ENCODE measurements at places on chromosomes 1 and 21. TPM values are rescaled to one million over a fixed set of nuclear protein-coding genes. Genes with fewer than 3 reads are reported as not detected.

GRCh38 chr1:9293241-9293532 is 493 bp downstream of the SPSB1 start:
- peaks cover 19% of the 10 kb centered on the region for H3K36me3 ChIP-seq
- H3K27ac ChIP-seq, result no peak overlapping the region
- no peaks in the 10 kb centered on the region for H3K27me3 ChIP-seq
- H3K4me1 ChIP-seq, result peaks cover 25% of the 10 kb centered on the region

DNA sequence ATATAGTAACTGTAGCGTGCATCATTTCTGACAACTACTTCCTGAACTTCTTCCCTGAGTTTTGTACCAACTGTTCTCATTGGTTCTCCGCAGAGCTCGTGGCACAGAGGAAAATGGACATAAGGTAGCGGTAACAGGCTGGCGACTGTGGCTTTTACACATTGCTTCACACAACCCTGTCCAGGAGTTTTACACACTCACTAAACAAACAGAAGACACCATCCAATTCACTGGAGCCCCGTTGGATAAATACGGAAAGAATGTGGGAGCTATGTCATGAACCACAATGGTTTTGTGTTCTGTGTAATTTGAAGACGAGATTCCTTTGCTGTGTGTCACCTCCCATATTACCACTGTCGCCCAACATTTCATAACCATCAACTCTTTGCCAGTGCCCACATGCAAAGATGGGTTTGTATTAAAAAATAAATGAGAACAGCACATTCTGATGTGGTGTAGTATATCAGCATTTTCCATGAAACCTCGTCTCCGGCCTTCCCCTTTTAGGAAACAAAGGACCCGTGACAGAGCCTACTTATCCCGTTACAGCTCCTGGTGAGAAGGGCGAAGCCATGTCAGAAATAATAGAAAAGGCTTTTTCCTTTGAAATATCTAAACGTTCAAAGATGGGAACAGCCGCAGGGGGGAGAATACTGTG is 47.4 kb upstream of the ENAH start:
- H3K4me3 ChIP-seq, result peak overlapping the region; percentile 72
- no peaks in the 10 kb centered on the region for H3K27me3 ChIP-seq
- DNase-seq, result peak; percentile 99
- H3K36me3 ChIP-seq, result peaks cover 4% of the 10 kb centered on the region
- peaks cover 26% of the 10 kb centered on the region for H3K4me1 ChIP-seq
- H3K27ac ChIP-seq, result peak overlapping the region; percentile 92

Gene IFNGR2
- 63.4 TPM for total RNA-seq

GRCh38 chr1:6299557-6300165 is 38.8 kb upstream of the GPR153 start:
- peaks cover 4% of the 10 kb centered on the region for H3K36me3 ChIP-seq
- H3K27ac ChIP-seq, result no peak overlapping the region
- no peak for DNase-seq
- H3K27me3 ChIP-seq, result no peaks in the 10 kb centered on the region
- peaks cover 36% of the 10 kb centered on the region for H3K4me1 ChIP-seq

DNA sequence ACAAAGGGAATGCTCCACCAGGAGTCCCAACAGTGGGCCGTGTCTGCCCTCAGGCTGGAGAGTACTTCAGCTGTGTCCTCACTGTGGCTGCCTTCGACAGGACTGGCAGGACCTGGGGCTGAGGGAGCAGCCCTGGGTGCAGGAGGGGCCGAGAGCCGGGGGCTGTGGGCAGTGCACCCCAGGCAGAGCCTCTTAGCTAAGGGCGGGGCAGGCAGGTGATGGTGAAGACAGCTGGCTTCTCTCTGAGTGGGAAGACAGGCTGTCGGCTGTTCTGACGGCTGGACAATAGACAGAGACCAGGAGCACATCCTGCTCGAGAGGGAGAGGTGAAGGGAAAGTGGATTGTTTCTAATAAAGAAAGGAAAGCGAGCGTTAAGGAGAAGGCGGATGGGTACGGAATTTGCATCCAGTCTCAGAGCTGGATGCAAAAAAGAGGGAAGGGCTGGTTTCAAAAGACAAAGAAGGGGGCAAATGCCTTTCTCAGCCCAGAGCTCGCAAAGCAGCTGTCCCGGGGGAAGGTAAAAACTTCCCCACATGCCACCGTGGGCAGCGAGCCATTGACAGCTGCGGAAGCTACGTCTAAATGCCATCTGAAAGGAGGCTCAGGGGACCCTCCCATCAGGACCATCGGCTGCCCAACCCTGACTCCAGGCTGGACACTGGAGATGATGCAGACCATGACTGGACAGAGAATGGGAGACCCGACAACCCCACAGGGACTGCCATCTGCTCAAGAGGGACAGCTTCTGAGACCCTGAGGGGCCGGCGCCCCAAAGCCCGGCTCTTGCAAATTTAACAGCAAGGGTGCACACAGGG is 92.0 kb downstream of the STUM start:
- H3K27me3 ChIP-seq, result peaks cover 15% of the 10 kb centered on the region
- no peak overlapping the region for H3K4me3 ChIP-seq
- no peak for DNase-seq
- H3K36me3 ChIP-seq, result no peaks in the 10 kb centered on the region
- peaks cover 12% of the 10 kb centered on the region for H3K4me1 ChIP-seq

Gene ZBTB40
- total RNA-seq, result 11.7 TPM

DNA sequence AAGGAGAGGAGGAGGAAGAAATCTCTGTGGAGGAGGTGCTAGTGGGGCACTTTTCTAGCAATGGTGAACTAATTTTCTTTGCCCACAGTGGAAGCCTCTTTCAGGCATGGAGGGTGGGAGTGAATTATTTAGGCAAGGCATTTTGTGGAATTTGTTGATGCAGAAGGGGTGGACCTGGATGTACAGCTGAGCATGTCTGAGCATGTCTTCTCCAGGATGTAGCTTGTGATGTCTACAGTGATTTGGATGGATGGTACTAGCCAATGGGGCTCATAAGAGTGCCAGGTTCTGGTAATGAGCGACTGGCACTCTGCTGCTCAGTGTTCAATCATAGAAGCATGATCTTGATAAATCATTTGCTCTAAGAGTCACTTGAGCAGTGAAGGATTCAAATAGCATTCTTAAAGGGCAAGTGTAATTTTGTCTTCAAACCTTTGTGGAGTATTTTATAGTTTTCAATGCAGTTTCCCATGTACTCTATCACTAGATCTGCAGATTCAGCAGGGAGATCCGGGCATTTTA is 153.9 kb upstream of the LMO4 start:
- H3K4me3 ChIP-seq, result no peak overlapping the region
- DNase-seq, result no peak
- H3K36me3 ChIP-seq, result no peaks in the 10 kb centered on the region
- H3K27ac ChIP-seq, result no peak overlapping the region
- no peaks in the 10 kb centered on the region for H3K4me1 ChIP-seq

DNA sequence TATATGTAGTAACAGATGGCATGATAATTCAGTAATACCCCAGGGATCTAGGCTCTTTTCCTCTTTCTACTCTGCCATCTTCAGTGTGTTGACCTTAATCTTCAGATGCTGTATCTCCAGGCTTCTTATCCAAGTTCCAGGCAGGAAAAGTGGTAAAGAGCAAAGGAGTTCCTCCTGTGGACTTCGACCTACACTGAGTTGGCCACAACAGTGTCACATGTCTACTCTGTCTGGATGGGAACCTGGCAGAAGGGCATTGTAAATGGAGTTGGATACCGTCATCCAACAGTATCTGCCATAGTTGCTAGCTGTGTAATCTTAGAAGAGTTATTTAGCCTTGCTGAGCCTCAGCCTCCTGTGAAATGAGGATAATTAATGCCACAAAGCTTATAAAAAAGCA is 21.9 kb downstream of the IL23R start:
- no peak overlapping the region for H3K4me3 ChIP-seq
- H3K36me3 ChIP-seq, result no peaks in the 10 kb centered on the region
- no peak for DNase-seq
- H3K4me1 ChIP-seq, result no peaks in the 10 kb centered on the region

DNA sequence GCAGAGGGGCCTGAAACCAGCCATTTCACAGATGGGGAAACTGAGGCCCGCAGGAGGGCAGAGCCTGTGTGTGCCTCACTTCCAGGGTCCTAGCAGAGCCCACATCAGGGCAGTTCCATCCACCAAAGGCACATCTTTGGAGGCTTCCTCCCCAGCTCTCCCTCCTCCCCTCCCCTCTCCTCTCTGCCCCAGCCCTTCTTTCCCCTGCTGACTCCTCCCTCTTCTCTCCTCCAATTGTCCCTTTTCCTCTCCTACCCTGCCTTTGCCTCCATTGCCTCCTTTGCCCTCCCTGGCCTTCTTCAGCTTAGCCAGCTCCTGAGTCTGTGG is 56.6 kb downstream of the TMEM53 start:
- H3K4me1 ChIP-seq, result peaks cover 68% of the 10 kb centered on the region
- no peak for DNase-seq
- H3K4me3 ChIP-seq, result peak overlapping the region; percentile 87
- peak overlapping the region; percentile 94 for H3K27ac ChIP-seq

- no peaks in the 10 kb centered on the region for H3K27me3 ChIP-seq
- DNase-seq, result no peak
- H3K4me3 ChIP-seq, result no peak overlapping the region
Measured at GRCh38 chr1:232793944-232794343, 11.3 kb upstream of the MAP10 start.

DNA sequence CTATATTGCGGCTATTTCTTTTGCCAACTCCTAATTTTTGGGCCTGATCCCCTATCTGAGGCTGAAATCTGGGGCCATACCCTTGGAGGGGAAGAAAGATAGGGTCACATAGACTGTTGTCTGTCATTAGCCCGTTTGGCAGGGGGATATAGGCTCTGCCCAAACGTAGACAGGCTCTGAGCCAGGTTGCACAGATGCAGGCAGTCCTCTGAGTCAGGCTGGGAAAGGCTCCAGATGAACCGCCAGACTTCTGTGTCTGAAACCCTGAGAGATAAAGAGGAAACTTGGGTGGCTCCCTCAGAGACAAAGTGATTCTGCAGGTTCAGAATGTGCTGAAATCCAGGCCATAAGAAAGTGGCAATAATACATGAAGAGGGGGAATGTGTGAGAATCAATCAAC is 4.0 kb upstream of the CAP1 start:
- H3K36me3 ChIP-seq, result peaks cover 8% of the 10 kb centered on the region
- DNase-seq, result peak; percentile 65
- no peaks in the 10 kb centered on the region for H3K27me3 ChIP-seq
- peaks cover 44% of the 10 kb centered on the region for H3K4me1 ChIP-seq
- peak overlapping the region; percentile 25 for H3K4me3 ChIP-seq

- peaks cover 12% of the 10 kb centered on the region for H3K4me1 ChIP-seq
- no peak overlapping the region for H3K27ac ChIP-seq
- no peak overlapping the region for H3K4me3 ChIP-seq
- H3K27me3 ChIP-seq, result peaks cover 20% of the 10 kb centered on the region
- DNase-seq, result no peak
Measured at GRCh38 chr1:39949891-39950290, 5.1 kb upstream of the MFSD2A start.

Gene CEPT1
- total RNA-seq, result 35.6 TPM

- H3K4me3 ChIP-seq, result no peak overlapping the region
- no peaks in the 10 kb centered on the region for H3K4me1 ChIP-seq
- H3K27me3 ChIP-seq, result no peaks in the 10 kb centered on the region
- no peak for DNase-seq
Measured at GRCh38 chr1:178376008-178376407, 120.8 kb downstream of the CLEC20A start.

GRCh38 chr21:45551316-45551715 is 9.1 kb upstream of the SLC19A1 start:
- H3K27me3 ChIP-seq, result peaks cover 4% of the 10 kb centered on the region
- peak overlapping the region; percentile 47 for H3K27ac ChIP-seq
- H3K4me1 ChIP-seq, result peaks cover 18% of the 10 kb centered on the region
- H3K4me3 ChIP-seq, result no peak overlapping the region

DNA sequence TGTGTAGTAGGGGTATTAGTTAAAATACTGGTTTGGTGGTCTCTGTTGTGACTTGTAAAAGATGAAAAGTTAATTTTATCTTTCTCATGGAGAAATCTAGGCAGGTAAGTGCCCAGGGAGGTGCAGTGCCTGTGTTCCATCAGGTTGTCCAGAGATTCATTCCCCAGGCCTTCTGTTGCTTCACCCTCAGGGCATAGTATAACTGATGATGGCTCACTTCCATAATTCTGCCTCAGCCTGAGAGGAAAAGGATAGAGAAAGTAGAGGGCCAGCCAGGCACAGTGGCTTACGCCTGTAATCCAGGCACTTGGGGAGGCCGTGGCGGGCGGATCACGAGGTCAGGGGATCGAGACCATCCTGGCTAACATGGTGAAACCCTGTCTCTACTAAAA is 153.9 kb downstream of the FMN2 start:
- H3K4me1 ChIP-seq, result peaks cover 92% of the 10 kb centered on the region
- peak; percentile 67 for DNase-seq
- peaks cover 70% of the 10 kb centered on the region for H3K36me3 ChIP-seq

All from HFFc6 (cell line).